Activated CD4-positive, alpha-beta T cell treated with anti-CD3 and anti-CD28 coated beads, Interleukin-2, Interleukin-4, amounts not matched to agents 100 ng/mL and 50 ng/mL, durations not matched to agents 16 hours and 8 hours (primary cell): ENCODE measurements at places on chromosomes 2 and 18.

GRCh38 chr18:23675896-23676295 lies 13.2 kb upstream of the ANKRD29 start:
- no peak for DNase-seq

- DNase-seq: peak; percentile 78
These were observed 21.1 kb upstream of the MALT1 start for GRCh38 chr18:58649966-58650816.

- no peak for DNase-seq
These were observed 100.4 kb upstream of the REG3A start for GRCh38 chr2:79259959-79260358.

GRCh38 chr2:236569573-236569973 lies at the start of gene ACKR3:
TSS of gene ACKR3 (plus strand) at chr2:236569825. CDS start at chr2:236580466, 10,641 bp downstream.
- DNase-seq: peak; percentile 67

DNA sequence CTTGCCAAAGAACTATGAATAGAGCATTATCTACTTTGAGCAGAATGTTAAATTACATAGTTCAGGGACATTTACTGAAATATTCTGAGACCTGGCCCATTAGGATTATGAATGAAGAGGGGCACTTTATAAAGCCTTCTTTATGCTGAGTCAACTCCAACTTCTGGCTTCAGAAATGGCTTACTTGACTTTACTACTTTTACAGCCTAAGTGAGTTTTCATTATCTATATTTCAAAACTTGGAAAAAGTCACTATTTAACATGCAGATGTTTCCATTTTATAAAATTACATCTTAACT lies 37.7 kb downstream of the SESTD1 start:
- no peak for DNase-seq

DNA sequence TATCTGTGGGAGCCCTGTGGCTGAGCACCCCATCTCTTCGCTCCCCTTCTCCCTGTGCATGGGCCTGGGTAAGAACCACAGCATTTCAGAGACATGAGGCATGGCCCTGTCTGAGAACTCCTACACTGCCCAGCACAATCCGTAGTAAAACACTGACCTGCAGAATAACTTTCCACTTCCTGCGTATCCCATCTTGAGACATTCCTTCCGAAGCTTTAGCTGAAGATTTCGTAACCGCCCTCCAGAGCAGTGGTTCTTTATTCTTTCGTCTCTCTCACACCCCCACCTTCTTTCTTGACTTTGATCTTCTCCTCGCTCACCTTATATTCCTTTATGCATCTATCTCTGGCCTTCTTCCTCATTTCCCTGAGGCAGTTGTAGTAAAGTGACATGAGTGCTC lies 381.1 kb downstream of the HRH4 start:
- DNase-seq: no peak

DNA sequence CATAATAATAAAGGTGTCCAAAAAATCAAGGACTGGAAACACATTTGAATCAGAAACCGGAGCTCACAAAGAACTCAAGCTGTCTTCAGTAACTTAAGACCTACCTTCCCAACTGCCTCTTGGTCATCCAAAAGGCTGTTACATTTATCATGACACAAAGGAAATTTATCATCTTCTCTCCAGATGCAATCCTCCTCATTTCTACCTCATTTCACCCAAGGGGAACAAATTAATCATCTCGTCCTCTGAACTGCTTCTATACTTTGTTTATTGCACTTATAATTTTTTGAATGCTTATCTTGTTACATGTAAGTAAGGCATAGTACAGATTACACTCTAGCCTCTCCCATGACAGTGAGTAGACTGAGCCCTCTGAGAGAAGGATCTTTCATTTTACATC lies 105.1 kb upstream of the RGPD4 start:
- DNase-seq: no peak

DNA sequence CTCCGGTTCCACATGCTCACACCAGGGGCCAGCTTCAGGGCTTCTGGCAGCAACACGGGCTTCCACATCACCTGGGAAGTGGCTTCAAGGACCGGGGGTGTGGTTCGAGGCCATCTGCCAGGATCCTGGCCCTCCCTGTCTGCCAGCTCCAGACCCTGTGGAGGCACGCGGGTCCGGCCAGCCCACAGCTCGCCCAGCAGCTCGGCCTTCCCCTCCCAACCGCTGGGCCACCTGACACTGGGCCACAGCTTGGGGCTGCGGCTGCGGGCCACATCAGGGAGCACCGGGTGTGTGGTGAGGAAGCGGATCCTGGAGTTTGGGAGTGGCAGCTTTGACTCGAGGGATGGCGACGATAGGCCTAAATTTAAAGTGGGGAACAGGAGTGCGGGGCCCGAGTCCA lies 7.0 kb downstream of the C2orf81 start:
- no peak for DNase-seq

DNA sequence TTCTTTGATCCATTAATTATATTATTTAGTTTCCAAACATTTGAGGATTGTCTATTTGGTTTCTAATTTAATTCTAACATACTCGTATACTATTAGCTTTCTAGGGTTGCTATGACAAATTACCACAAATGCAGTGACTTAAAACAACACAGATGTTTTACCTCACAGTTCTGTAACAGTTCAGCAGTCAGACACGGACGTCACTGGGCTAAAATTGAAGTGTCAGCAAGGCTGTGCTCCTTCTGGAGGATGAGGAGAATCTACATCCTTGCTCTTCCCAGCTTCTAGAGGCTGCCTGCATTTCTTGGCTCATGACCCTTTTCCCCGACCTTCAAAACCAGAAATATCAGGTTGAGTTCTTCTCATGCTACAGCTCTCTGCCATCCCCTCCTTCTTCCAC lies 117.6 kb downstream of the TFCP2L1 start:
- no peak for DNase-seq

DNA sequence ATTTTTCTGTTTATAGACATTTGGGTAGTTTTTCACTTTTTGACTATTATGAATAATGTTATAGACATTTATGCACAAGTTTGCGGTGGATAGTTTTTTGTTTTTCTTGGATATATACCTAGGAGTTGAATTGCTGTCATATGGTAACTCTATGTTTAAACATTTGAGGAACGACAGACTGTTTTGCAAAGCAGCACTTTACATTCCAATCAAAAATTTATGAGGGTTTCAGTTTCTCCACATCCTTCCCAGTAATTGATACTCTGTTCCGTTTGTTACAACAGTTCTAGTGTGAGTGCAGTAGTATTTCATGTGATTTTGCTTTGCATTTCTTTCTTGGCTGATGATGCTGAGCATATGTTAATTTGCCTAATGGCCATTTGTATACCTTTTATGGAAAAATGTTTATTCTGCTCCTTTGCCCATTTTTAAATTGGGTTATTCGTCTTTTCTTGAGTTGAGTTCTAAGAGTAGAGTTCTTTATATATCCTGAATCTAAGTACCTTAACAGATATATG lies 617.3 kb upstream of the LRATD1 start:
- DNase-seq: no peak

DNA sequence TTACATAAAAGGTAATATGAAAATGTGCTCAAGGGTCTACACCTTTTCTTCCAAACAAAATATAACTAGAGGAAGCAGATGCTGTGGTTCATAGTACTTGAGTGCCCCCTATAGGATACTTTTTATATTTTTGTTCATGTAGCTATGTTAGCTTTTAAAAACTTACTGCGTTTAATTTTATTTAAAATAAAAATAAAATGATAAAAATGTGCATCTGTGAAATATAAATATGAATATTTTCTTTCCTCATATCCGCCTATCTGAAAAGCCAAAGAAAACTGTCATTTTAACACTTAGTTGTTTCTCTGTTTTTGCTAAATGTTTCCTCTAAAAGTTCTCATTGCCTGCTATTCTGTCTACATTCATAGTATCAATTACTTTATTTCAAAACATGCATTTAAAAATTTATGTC lies 9.6 kb upstream of the LRP1B start:
- DNase-seq: peak; percentile 10

DNA sequence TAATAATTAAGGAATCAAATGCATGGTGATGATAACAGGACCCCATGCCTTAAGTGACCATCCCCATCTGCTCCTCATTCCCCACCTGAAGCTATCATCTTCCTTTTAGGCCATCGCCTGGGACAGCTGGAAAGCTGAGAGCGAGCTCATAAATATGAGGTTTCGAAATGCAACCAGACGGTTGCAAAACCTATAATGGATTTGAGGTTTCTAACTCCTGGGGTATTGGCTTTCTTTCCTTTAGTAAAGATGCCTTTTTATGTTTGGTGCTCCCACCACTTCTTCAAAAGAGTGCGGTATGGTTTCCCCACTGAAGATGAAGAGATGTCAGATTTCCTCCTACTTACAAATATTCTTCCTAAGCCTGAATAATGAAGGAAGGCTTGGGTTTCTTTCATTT lies 1589.5 kb upstream of the PIK3C3 start:
- no peak for DNase-seq

DNA sequence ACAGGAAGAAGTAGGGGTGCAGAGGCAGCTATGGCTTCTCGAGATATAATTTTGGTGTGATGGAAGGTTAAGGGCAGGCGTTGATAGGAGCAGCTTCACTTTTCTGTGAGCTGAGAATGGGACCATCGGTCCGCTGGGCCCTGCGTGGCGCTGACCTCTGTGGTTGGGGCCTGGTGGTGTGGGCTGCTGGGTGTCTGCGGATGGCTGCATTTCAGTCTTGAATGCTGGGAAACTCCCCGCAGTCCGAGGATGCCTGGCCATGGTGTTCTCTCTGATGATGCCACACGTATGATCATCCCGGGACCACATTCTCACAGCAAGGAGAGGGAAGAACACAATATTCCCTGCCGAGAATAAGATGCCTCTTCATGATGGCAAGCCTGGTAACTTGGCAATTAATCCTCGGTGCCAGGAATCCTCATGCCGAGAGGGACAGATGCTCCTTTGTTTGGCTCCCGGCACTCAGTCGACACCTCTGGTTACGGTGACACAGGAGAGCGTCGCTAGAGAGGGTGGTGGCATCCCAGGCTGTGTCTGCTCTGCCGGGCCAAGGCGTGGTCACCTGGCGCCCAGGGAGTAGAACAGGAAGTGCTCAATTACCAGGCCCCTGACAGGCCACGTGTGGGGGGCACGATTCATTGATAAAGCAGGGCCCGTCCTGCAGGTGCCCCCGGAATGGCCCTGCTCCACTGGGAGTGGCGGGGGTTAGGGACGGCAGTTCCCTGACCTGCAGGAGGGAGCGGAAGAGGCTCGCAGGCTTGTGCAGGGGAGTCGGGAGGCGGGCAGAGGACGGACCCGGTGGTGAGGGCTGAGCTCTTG lies 119.4 kb upstream of the CTDP1 start:
- no peak for DNase-seq
